H9 (cell line): ENCODE measurements at places on chromosomes 16 and 17.

- DNase-seq, result peak; percentile 59
These were observed 220.6 kb upstream of the ZFHX3 start for GRCh38 chr16:73268366-73268993.

DNA sequence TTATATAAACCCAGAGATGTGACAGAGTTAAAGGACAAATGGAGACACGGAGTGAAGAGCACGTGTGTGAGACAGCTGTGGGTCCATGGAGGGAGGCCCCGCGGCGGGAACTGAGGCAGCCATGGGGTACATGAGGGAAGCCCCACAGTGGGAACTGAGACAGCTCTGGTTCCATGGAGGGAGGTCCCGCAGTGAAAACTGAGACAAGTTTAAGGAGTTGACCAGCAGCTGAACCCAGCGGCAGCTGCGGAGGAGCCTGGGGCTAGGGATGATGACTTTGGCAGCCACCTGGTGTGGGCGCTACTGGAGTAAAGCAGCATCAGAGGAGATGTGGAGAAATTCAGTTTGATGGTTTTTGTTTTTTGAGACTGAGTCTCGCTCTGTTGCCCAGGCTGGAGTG, 185.1 kb downstream of the RPTOR start:
- no peak for DNase-seq

DNA sequence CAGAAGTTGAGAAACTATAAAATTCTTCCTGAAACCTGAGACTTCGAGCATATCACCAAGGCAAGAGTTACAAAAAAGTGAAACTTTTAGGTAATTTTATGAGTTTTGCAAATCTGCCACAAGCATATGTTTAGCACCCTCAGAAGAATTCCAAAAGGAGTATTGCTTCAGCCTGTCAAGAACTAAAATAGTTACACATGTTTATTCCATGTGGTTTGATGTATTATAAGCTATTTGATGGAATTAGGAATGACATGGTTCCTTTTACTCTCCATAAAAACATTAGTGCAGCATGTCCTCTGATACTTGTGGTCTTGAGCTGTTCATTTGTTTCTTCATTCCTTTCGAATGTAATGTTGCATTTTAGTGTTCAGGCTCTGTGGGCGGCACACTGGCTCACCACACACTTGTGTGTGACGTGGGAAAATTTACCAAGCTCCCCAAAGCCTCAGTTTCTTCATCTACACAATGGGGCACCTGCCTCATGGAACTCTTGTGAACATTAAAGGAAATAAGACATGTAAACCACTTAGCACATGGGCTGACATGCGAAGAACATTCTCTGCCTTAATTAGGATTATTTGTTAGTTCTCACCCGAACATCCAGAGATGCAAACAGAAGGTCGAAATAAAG, 204.2 kb upstream of the FOXF1 start:
- DNase-seq, result no peak

DNA sequence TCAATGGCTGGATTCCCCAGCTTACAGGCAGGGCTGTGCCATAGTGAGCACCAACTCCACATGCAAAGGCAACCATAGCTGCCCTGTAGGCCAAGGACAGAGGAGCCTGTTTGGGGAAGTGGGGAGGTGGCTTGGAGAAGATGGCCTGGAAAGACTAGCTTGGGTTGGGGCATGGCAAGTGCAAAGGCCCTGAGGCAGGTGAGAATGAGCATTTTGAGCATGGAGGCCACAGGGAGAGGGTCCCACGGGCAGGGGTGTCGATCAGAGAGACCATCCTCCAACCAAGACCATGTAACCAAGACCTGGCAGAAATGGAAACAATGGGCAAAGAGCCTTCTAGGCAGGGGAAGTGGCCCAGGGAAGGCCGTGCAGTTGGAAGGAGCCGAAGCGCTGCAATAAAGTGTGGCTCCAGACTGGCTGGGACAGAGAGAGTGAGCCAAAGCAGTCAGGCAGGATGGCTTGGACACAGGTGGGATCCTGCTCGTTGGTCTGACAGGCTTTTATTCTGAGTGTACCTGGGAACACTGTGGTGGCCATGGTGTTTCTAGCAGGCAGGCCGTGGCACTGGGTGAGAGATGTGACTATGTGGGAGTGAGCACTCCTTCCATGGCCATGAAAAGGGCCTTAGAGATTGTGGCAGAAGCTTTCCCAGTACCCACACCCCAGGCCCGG, 24.8 kb upstream of the MPRIP start:
- DNase-seq, result no peak

DNA sequence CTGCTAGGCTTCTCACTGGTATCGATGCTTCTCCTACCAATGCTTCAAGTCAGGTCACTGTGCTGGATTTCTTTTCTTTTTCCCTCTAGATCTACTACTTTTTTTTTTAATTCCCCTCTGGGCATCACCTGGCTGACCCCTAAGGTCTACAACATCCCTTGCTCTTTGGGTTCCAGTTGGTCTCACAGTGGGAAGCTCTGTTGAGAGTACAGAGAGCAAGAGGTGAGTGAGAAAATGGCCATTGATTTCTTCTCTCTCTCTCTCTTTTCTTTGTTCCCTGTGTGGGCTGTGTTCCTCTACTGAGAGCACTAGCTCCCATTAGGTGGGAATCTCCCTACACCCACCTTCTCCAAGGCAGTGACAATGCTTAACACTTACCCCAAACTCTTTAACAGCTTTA, 413.4 kb downstream of the KCNJ2 start:
- DNase-seq, result no peak

GRCh38 chr16:85759631-85760419, 8.9 kb upstream of the C16orf74 start:
- peak; percentile 62 for DNase-seq

DNA sequence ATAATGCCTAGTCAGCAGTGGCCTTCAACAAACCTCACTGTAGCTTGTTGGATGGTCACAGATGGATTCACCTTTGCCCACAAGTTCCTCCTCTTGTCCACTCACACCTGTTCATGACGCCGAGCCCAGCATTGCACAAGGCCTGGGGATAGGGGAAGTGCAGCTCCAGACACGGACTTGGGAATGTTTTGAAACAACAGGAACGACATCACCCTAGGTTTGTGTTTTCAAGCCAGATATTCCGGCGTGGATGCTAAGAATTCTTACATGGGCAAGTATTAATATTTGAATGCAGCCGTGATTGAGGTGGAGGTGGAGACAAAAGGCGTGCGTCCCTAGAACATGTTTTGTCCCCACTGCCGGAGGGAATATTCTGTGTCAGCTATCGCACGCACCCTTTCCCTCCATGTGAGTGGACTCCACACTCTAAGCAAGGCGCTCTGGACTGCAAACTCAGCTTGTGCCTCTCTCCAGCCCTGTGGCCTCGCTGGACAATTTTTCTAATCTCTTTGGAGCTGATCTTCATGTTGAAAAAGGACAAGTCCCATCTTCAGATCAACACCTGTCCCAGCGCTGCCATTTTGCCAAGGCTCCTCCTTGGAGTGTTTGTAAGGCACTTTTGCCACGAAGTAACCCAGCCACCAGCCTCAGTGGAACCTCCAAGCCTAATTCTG, 2.0 kb upstream of the BANP start:
- DNase-seq, result no peak
